ENCODE measurements at places on chromosomes 16 and 17. TPM values are rescaled to one million over a fixed set of nuclear protein-coding genes. Genes with fewer than 3 reads are reported as not detected.

GRCh38 chr17:44356241-44356640 lies 7.4 kb downstream of the FAM171A2 start:
- peak; percentile 50 for DNase-seq

GRCh38 chr17:66538776-66539175 lies 236.4 kb downstream of the PRKCA start:
- DNase-seq, result no peak

DNA sequence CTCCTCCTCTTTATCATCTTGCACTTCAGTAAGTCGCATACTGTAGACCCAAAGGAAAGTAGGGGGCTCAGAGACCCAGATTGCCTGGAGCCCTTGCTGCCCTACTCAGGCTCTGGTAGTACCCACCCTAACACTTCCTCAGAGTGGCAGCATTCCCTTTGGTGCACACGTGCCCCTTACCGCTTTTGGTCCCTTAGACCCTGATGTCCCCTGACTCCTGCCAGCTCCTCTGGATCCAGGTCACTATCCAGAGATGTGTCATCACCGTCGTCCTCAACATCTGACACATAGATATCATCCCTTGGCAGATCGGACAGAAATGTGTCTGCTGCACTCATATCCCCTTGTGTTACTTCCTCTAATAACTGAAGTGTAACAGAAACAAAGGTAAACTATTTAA lies 5.4 kb upstream of the PSMC5 start:
- no peak for DNase-seq

- DNase-seq, result no peak
These were observed 86.7 kb downstream of the IRX5 start for GRCh38 chr16:55017321-55017720.

DNA sequence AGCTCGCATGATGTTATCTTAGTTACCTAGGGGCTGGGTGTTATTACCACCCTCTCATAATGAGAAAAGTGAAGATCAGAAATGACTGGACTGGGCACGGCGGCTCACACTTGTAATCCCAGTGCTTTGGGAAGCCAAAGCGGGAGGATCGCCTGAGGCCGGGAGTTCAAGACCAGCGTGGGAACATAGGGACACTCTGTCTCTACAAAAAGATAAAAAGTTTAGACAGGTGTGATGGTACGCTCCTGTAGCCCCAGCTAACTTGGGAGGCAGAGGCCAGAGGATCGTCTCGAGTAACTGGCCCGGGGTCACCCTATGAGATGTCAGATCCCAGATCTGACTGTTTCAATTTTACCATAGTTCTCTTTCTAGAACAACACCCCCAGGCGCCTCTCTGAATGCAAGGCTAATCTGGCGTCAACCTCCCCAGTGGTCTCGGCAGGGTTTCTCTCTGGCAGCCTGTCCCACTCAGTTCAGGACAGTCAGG lies 1.9 kb upstream of the CCDC102A start:
- no peak for DNase-seq

DNA sequence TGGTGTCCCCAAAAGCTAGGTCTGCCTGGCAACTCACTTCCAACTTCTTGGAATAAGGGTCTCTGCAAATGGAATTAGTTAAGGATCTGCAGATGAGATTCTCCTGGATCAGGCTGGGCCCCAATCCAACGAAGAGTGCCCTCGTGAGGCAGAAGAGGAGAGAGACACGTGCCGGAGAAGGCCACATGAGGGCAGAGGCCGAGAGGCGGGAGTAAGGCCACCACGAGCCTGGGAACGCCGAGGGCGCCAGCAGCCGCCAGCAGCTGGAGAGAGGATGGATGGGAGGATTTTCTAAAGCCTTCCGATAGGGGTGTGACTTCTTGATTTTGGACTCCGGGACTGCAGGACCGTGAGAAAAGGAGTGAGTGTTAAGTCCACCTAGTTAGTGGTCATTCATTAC lies 76.3 kb downstream of the JPH3 start:
- DNase-seq, result no peak

GRCh38 chr17:50359998-50360461 lies 13.0 kb downstream of the MRPL27 start:
- DNase-seq, result no peak

DNA sequence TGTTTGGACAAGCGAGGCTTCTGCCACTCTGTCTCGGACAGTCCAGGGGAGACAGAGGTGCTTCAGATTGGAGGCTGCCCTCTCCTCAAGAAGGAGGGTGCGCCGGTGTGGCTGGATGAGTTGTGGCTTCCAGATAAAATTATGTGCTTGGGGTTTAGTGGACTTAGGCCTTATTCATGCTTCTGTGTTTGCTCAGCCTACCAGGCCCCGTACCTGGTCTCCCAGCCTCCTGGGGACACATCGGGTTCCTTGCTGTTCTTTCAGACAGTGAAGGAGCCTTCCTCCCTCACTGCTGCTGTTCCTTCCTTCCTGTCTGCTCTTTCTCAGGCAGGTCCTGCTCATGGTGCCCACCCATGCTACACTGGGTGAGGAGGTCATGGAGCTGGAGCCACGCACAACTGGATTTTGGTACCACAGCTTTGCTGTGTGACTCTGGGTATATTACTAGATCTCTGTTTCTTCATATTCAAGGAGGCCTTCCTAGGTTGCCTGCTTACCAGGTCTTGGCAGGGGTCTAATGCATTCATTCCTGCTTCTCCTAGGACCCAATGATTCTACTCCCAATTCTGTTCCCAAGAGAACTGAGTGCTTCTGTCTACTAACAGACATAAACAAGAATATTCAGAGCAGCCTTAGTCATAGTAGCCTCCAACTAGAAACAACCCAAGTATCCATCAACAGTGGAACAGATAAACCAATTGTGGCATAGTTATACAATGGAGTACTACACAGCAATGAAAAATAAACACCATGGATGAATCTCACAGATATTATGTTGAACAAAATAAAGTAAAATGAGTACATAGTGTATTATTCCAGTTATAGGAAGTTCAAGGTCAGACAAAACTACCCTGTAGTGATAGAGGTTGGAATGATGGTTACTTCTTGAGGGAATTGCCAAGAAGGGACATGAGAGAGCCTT lies 121.7 kb downstream of the CMIP start:
- DNase-seq, result no peak

DNA sequence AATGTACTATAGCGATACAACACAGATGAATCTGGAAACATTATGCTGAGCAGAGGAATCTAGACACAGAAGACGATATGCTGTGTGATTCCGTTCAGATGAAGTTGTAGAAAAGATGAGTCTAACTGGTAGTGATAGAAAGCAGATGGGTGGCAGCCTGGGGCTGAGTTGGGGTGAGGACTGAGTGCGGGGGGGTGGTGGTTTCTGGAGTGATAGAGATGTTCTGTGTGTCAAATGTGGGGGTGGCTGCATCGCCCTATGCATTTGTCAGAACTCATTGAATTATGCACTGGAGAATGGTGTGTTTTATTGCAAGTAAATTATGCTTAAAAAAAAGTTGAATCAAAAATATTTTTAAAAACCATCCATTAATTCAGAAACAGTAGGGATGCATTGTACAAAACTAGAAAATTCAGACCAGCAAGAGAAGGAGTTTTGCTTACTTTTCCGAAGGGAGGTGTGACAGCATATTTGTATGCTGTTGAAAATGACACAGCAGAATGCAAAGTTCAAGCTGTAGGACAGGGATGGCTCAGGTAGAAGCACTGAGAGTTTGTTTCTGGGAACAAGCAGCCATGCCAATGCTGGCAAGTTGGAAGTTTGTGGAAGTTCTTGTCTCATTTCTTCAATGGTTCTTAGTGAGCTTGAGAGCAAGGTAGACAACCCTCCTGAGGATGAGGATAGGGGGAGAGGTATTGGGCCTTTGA lies 13.0 kb upstream of the DRG2 start:
- DNase-seq, result no peak

- no peak for DNase-seq
These were observed 178.0 kb upstream of the IRX6 start for GRCh38 chr16:55145771-55146603.

GRCh38 chr16:85665929-85666328 lies 22.8 kb downstream of the GINS2 start:
- DNase-seq, result no peak

- no peak for DNase-seq
These were observed 15.0 kb upstream of the SALL1 start for GRCh38 chr16:51166091-51166490.

DNA sequence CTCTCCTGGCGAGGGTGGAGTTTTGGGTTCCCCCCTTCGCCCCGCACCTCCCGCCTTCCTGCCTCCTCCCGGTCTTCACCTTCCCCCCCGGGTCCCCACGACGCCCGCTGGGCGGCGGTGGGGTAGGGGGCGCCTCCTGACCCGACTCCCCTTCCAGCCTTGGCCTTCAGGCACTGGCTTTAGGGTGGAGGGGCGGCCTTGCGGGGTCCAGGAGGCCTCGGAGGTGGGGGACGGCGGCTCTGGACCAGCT lies 2.4 kb downstream of the SLC16A3 start:
- DNase-seq, result no peak

- DNase-seq, result no peak
These were observed 2.1 kb upstream of the ZNF267 start for GRCh38 chr16:31871510-31871909.

DNA sequence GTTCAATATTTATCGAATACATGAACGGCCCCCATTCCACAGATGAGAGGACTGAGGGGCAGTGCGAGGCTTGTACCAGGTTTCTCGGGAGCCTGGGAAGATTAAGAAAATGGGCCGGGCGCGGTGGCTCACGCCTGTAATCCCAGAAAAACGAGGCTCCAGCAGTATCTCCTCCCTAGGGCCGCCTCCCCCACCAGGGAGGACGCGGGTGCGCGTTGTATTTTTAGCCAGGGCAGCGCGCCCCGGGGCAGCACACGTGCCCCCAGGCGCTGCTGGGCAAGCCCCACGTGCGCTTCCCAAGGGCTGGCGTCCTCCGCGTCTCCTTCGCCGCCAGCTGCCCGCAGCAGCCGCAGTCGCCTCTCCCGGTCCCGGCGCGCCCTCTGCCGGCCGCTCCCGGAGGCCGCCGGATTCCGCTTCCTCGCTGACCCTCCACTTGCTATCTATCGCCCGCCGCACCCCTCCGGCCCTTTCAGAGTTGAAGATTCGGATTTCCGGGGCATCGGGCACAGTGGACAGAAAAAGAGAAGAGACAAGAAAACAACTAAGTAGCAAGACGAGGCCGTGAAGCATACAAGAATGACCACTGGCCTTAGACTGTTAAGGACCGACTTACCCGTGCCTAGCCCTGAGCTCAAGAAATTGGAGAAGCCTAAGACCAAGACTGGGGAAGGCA lies 1.9 kb upstream of the YBX2 start:
- peak; percentile 86 for DNase-seq

- DNase-seq, result no peak
These were observed 296.8 kb downstream of the GRIN2A start for GRCh38 chr16:9885467-9885866.

DNA sequence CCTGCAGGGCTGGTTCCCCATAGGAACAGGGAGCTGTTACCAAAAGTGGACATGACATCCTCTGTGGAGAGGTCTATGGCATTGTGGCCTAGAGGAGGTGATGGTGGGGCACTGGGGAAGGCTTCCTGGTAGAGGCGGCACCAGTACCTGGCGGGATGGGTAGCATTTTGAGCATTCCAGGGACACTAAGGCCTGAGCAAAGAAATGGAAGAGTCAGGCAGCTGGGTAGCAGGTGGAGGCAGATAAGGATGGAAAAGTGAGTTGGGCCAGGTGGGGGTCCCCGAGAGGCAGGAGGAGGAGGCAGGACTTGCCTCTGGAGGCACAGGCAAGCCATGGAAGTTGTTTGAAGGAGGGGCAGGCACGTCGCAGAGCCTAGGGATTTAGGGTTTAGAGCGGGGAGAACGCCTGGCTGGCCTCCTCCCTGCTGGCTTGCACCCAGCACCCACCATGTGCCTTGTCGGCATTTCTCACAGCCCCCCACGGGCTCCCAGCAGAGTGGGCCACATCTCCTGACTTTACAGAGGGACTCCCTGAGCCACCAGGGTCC lies 5.1 kb upstream of the ADCY7 start:
- no peak for DNase-seq

DNA sequence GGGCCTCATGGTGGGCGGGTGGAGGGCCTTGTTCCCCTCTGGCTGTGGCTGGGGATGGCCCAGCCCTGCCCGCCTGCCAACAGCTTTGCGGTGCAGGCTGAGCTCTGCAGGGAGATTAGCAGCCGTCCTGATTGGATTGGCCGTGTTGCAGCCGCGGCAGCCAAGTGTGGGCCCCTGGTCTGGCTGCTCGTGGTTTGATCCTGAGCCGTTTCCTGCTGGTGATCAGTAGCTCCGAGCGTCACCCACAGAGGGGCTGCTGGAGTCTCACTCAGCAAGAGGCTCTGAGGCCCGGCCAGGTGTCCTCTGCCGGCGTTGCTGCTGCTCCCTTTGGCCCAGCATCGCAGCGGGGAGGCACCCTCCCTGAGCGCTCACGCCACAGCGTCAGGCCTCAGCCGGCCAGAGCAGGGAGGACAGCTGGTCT lies 32.5 kb downstream of the BAIAP2 start:
- no peak for DNase-seq

DNA sequence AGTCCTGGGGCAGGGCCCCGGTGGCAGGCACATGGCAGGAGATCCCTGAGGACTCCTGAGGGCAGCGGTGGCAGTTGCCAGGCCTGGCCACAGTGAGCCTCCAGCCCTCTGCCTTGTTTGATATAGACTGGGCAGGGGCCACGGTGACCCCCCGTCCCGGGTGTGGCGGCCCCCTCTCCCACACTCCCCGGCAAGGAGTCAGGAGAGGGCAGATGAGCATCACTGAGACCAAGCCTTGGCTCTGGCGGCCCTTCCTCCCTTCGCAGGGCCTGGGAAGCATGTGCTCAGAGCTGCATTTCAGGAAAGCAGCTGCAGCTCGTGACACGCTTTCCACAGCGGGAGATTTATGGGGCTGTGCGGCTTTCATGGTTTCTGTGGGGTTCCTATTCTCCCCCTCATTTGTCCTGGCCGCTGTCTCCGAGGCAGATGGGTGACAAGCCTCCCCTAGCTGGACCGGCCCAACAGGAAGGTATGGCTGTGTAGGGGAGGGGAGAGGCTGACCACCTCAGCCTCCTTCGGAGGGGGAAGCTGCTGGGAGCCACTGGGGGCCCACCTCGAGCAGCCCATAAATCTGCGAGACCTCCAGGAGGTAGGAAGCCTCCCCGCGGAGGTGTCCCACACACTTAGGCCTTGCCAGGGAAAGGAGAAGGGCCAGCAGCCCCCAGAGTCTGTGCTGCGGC lies 211.4 kb downstream of the NTN1 start:
- no peak for DNase-seq

GRCh38 chr16:1832838-1833454 lies 5.9 kb downstream of the FAHD1 start:
- DNase-seq, result no peak

The FAM171A2 gene
- total RNA-seq, result 2.0 TPM

The TMEM204 gene
- not detected for total RNA-seq

The SDR42E2 gene
- total RNA-seq, result not detected

The CRISPLD2 gene
- 5.9 TPM for total RNA-seq

The SLC5A10 gene
- total RNA-seq, result not detected

The CTF1 gene
- 1.9 TPM for total RNA-seq

The KCNG4 gene
- total RNA-seq, result not detected

The MMP25 gene
- total RNA-seq, result 0.27 TPM

The VEZF1 gene
- 33.4 TPM for total RNA-seq

The CTRB1 gene
- total RNA-seq, result not detected

The ZNF629 gene
- 32.6 TPM for total RNA-seq

Measured in Calu3 (cell line).